ENCODE measurements at places on chromosomes 1 and 21. TPM values are rescaled to one million over a fixed set of nuclear protein-coding genes. Genes with fewer than 3 reads are reported as not detected.

The SERPINC1 gene
- not detected for total RNA-seq

The LHX8 gene
- not detected for total RNA-seq

The SH2D1B gene
- total RNA-seq: not detected

The AADACL4 gene
- total RNA-seq: not detected

The SH2D2A gene
- total RNA-seq: 1.0 TPM

DNA sequence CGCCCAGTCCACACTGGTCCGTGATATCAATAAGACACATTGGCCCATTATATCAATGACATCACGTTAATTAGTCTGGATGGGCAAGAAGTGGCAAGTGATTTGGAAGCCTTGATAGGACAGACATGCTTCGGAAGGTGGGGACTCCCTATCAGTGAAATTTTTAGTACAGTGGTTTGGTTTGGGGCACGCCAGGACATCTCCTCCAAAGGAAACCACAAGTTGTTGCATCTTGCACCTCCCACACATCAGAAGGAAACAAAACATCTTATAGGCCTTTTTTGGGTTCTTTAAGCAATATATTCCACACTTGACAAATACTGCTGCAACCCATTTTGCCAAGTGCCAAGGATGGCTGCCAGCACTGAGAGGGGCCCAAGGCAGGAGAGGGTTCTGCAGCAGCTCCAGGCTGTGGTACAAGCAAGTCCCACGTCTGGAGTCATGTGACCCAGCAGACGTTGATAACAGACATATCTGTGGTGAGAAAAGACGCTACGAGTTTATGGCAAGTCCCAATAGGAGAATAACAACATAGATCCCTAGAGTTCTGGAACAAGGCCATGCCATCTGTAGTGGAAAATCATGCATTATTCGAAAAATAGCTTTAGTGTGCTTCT is 95.3 kb upstream of the DISP3 start:
- DNase-seq: no peak

GRCh38 chr1:201495551-201496295 is 11.2 kb downstream of the CSRP1 start:
- peak; percentile 32 for DNase-seq

DNA sequence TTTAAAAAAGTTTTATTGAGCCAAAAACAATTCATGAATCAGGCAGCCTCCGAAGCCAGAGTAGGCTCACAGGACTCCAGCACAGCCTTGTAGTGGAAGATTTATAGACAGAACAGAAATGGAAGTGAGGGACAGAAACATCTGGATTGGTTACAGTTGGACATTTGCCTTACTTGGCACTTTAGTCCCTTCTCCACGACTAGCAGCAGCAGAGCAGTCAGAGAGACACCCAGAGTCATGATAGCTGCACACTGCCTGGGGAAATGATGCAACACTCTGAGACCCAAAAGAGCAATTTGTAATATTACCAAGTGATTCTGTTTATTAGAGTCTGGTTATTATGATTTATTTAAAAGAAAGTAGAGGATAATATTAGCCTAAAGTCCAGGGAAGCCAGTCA is 72.2 kb upstream of the KRTAP11-1 start:
- no peak for DNase-seq

GRCh38 chr1:51729824-51730301 is 113.0 kb downstream of the OSBPL9 start:
- DNase-seq: no peak

DNA sequence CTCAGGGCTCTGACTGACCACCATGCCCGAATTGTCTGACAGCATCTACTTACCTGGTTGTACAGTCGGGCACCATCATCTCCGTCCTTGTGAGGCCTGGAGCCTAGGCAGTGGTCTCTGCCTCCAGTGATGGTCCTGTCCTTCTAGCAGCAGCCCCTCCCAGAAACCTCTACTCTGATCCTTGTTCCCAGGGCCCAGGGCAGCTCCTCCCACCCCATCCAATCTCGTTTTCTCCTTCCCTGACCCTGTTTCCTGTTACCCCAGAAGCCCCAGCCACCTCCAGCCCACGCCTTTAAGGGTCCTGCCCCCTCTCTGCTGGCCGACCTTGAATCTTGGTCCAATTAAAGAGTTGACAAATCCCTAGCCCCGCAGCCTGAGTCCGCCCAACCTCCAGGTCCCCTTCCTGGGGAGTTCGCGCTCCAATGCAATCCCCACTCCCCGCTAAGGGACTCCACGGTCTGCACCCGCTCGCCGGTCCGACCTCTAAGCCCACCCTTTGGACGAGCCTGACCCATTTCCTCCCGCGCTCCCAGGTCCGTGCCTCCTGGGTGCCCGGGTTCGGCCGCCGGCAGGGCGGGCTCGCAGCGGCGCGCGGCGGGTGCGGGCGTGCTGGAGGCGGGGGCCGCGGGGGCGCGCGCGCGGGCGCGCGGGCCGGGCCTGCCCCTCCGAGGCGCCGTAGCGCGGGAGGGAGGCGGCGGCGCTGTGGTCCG is at the start of gene B4GALT2:
Gene B4GALT2 (plus strand): TSS at position 660 of the 710 bp plus-strand sequence. CDS start 1,951 bp downstream, outside the sequence.
- DNase-seq: no peak

DNA sequence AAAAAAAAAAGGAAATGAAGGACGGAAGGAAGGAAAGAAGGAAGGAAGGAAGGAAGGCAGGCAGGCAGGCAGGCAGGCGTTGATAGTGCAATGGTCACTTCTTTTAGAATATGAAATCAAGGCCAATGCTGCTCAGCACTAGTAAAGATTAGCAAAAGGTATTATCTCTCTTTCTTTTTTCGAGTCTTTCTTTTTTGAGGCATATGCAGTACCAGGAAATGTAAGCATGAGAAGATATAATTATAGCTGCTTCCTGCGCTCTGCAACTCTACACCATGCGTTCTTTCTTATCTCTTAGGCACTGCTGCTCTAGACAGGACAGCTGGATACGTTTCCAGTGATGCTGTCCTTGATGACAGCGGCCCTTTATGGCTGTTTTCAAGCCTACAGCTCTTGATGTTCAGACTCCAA is 1512.5 kb upstream of the B3GALT2 start:
- no peak for DNase-seq

DNA sequence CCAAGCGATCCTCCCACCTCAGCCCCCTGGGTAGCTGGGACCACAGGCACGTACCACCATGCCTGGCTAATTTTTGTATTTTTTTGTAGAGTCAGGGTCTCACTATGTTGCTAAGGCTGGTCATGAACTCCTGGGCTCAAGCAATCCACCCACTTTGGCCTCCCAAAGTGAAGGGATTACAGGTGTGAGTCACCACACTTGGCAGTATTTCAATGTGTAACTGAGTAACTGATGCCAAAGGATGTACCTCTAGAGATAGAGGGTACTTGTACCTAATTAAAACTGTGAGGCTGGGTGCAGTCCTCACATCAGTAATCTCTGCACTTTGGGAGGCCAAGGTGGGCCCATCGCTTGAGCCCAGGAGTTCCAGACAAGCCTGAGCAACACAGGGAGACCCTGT is 258.7 kb upstream of the DMRTA2 start:
- DNase-seq: no peak

DNA sequence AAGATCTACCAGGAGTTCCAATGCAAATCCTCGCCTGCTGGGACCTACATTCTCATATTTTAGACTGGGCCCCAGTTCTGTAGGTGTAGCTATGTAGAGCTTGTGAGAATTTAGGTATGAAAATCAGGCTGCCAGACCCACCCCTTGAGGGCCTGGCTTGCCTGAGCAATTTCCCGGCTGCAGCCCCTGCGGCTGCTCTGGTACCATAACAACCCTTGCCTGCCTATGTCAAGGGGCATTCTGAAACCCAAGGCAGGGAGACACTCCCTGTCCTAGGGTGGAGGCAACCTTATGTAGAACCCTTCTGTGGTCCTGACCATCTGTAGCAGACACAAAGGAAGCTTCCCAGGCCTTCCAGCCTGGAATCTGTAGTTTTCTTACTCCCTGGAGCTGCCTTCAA is 28.4 kb downstream of the VTCN1 start:
- DNase-seq: no peak
